ENCODE measurements at places on chromosomes 3 and 15. TPM values are rescaled to one million over a fixed set of nuclear protein-coding genes. Genes with fewer than 3 reads are reported as not detected.

Gene GPR15
- total RNA-seq, result not detected

Gene CSPG4
- total RNA-seq, result 0.18 TPM

Gene GUCA1C
- total RNA-seq, result not detected

Gene WNT7A
- 0.04 TPM for total RNA-seq

Gene PAQR5
- 109 TPM for total RNA-seq

Gene CCR1
- not detected for total RNA-seq

Gene IL17RD
- total RNA-seq, result 1.2 TPM

Gene GPR171
- total RNA-seq, result not detected

Gene FANCI
- 68.4 TPM for total RNA-seq

Gene ZNF592
- 13.4 TPM for total RNA-seq

Gene LMCD1
- total RNA-seq, result 82.1 TPM

Gene RGMA
- 0.21 TPM for total RNA-seq

Gene P2RY14
- total RNA-seq, result not detected

Gene GADL1
- total RNA-seq, result not detected

Gene ARRDC4
- total RNA-seq, result 0.20 TPM

Gene SST
- not detected for total RNA-seq

Gene TMCO5A
- total RNA-seq, result not detected

Gene CHST13
- 0.61 TPM for total RNA-seq

Gene GABRR3
- total RNA-seq, result not detected
